ENCODE measurements at places on chromosomes 2 and 18. TPM values are rescaled to one million over a fixed set of nuclear protein-coding genes. Genes with fewer than 3 reads are reported as not detected.

Gene ADGRF3
- not detected for total RNA-seq

Gene AQP12B
- not detected for total RNA-seq

Gene ALPP
- not detected for total RNA-seq

Gene ANKRD53
- total RNA-seq = 0.30 TPM

Gene ASXL3
- total RNA-seq = 2.5 TPM

Gene CCDC74B
- 0.40 TPM for total RNA-seq

Gene ABCB11
- total RNA-seq = not detected

Gene OBSL1
- total RNA-seq = 230 TPM

Gene SIGLEC15
- 0.77 TPM for total RNA-seq

Gene ACVR1C
- total RNA-seq = 0.54 TPM

Gene POTEJ
- total RNA-seq = not detected

Gene TUBA4B
- total RNA-seq = not detected

Gene REG3A
- not detected for total RNA-seq

Gene AQP12A
- not detected for total RNA-seq

Gene MFSD6
- 18.9 TPM for total RNA-seq

Gene DTNB
- 2.5 TPM for total RNA-seq

Gene OR6B2
- not detected for total RNA-seq

Gene CYP20A1
- 13.8 TPM for total RNA-seq

Gene FER1L5
- total RNA-seq = not detected

Gene CTLA4
- not detected for total RNA-seq

Gene DSC3
- total RNA-seq = 0.13 TPM

Gene ASB18
- total RNA-seq = 44.4 TPM
